Activated CD8-positive, alpha-beta memory T cell treated with anti-CD3 and anti-CD28 coated beads for 48 hours (primary cell): ENCODE measurements at places on chromosomes 2 and 18.

DNA sequence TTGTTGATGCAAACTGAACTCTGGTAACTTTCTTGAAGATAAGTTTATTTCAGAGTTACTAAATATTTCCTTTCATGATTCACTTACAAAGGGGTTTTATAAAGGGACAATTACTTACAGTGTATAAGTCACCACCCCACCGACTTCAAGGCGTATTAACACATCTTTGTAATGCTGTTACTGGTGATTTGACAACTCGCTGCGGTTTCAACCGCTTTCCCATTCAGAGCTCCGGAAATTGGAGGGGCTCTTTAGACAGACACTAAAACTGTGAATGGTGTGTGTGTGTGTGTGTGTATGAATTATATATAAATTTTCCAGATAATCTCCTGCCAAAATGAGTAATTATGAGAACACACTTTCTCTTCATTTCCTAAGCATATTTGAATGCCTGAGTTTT lies 4.9 kb downstream of the TM4SF20 start:
- DNase-seq = no peak

GRCh38 chr18:22015156-22015555 lies 154.2 kb upstream of the GATA6 start:
- no peak for DNase-seq

DNA sequence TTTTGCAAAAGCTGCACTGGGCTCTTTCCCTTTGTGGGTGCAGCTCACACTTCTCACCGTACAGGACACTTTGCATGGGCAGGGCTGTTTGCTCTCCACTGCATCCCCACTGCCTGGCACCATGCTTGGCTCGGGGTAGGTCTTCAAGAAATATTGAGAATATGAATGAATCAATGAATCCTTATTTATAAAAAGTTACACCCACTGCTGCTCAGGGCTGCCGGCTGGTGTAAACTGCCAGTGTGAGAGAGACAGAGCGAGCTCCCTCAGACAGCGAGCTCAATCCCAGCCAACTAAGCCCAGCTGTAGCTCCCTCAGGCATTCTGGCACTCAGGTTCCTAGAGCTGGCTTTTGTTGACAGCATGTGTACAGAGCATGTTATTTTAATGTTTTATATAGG lies 3.4 kb downstream of the TMEM185B start:
- DNase-seq = no peak

DNA sequence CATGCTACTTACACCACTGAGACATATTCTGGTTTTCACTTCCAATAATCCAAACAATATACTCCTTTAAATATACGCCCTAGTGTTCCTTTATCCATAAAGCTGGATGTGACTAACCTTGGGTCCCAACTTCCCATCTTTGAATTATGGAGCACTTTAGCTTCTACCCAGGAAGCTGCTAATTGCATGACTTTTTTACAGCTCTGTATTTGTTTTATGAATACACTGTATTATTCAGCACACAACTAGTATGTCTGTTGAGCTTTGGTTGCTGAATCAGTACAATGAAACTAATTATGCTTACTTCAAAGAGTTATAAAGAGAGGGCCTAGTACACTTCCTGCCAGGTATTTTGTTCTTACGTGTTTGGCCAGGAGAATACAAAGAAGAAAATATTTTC lies 118.5 kb downstream of the BAZ2B start:
- no peak for DNase-seq

GRCh38 chr2:25254961-25255360 lies 86.6 kb upstream of the POMC start:
- no peak for DNase-seq

DNA sequence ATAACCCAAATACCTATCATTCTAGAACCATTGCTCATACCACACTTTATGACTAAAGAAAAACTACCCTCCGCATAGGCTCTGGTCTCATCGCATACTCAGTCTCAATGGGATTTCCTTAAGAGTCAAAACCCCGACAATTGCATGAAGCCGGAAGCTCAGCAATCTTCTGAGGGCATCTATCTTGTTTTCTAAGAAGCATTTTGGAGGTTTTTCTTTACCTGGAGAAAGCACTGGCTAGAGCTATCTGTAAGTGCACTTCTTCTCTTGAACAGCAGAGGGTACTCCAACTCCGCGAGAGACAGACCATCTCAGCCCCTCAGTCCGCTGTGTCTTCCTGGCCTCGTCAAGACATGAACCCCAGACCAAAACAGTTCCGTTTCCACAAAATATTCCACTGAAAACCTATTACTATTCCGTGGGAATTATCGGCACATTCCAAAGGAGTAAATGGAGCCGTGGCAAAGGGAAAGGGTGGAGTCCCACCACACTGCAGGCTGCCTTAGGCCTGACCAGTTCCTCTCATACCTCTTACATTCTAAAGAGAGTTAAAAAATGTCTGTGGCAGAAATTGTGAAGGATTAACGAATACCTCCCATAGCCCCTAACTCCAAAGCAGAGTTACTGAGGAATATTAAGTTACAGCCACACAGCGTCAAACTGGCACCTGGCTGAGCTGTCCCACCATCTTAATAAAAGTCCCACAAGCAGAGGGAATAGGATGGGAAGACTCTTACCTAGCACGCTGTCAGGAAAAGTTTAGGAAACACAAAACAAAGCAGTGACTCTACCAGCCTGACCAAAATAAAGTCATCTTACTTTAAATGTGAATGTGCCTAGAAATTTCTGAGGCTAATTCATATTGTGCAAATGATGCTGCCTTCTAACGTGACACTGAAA lies 325.6 kb upstream of the VRK2 start:
- no peak for DNase-seq
